ENCODE measurements at places on chromosomes 2 and 18.

GRCh38 chr2:241891988-241892298 is 22.4 kb downstream of the RTP5 start:
- DNase-seq: no peak
- no peak overlapping the region for H3K4me3 ChIP-seq
- peaks cover 14% of the 10 kb centered on the region for H3K4me1 ChIP-seq
- peaks cover 2% of the 10 kb centered on the region for H3K27me3 ChIP-seq
- H3K27ac ChIP-seq: no peak overlapping the region

GRCh38 chr18:45991788-45992187 is 24.7 kb upstream of the EPG5 start:
- no peak overlapping the region for H3K4me3 ChIP-seq
- no peak for DNase-seq
- H3K27ac ChIP-seq: no peak overlapping the region
- peaks cover 20% of the 10 kb centered on the region for H3K36me3 ChIP-seq
- H3K27me3 ChIP-seq: no peaks in the 10 kb centered on the region

- no peaks in the 10 kb centered on the region for H3K36me3 ChIP-seq
- peak; percentile 63 for DNase-seq
- no peaks in the 10 kb centered on the region for H3K27me3 ChIP-seq
- peak overlapping the region; percentile 95 for H3K27ac ChIP-seq
Measured at GRCh38 chr2:70103531-70104061, 16.3 kb downstream of the PCBP1 start.

DNA sequence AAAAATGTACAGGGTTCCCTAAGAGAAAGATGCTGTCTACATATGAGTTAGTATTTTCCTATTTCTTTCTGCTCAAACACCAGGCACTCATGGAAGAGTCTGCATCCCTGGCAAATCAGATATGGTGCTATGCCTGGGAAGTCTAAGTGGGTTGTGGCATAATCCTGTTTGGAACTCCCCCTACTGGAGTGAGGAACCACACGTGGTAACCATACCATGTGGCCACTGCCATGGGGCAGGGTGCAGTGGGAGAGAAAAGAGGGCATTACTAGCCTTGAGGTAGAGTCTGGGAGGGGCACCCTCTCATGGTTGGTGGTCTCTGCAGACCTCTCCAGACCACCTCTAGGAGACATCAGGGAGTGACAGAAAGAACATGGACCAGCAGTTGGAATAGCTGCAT is 257.9 kb upstream of the ATP5MC3 start:
- H3K36me3 ChIP-seq: no peaks in the 10 kb centered on the region
- DNase-seq: no peak
- H3K27me3 ChIP-seq: peaks cover 3% of the 10 kb centered on the region
- H3K4me1 ChIP-seq: no peaks in the 10 kb centered on the region
- no peak overlapping the region for H3K27ac ChIP-seq
- H3K4me3 ChIP-seq: no peak overlapping the region

- H3K27me3 ChIP-seq: peaks cover 40% of the 10 kb centered on the region
- peaks cover 45% of the 10 kb centered on the region for H3K4me1 ChIP-seq
- peaks cover 1% of the 10 kb centered on the region for H3K36me3 ChIP-seq
- DNase-seq: peak; percentile 80
Measured at GRCh38 chr2:111116843-111117597, 3.7 kb upstream of the BCL2L11 start.

DNA sequence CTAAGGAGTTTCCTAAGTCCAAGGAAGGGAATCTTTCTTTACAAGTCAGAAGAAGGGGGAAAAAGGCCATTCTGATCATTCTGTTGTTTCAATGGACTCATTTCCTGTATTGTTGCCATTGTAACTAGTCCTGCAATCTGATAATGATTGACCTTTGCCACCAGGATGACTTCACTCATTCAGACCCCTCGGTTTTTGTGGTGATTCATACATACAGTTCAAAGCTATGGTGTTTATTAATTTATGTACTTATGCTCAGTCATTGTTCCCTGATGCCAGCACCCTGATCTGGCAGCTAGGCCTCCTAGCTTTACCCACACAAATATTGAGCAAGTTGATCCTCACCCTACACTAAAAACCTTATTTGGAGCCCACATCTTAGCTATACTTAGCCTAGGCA is 57.6 kb upstream of the ZNF519 start:
- peaks cover 17% of the 10 kb centered on the region for H3K4me1 ChIP-seq
- H3K4me3 ChIP-seq: no peak overlapping the region
- H3K36me3 ChIP-seq: no peaks in the 10 kb centered on the region
- no peaks in the 10 kb centered on the region for H3K27me3 ChIP-seq

- H3K4me3 ChIP-seq: no peak overlapping the region
- no peak for DNase-seq
- peaks cover 2% of the 10 kb centered on the region for H3K27me3 ChIP-seq
Measured at GRCh38 chr2:134772493-134773169, 53.8 kb upstream of the TMEM163 start.

- no peak for DNase-seq
- peaks cover 32% of the 10 kb centered on the region for H3K27me3 ChIP-seq
- H3K36me3 ChIP-seq: no peaks in the 10 kb centered on the region
- no peak overlapping the region for H3K4me3 ChIP-seq
- no peak overlapping the region for H3K27ac ChIP-seq
Measured at GRCh38 chr18:76589866-76590265, 94.8 kb upstream of the ZNF516 start.

DNA sequence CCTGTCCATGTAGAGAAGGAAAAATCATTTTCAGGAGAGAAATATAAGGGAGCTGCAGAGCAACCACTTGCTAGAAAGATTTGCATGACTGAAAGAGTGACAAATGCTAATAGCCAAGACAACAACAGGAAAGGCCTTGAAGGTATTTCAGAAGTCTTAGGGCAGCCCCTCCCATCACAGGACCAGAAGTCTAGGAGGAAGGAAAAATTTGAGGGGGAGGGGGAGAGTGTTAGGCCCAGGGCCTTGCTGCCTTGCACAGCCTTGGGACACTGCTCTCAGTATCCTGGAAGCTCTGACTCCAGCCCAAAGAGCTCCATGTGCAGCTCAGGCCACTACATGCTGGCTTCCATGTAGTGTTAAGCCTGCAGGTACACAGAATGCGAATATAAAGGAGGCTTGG is 266.9 kb downstream of the GLI2 start:
- H3K36me3 ChIP-seq: no peaks in the 10 kb centered on the region
- no peak overlapping the region for H3K4me3 ChIP-seq
- peaks cover 1% of the 10 kb centered on the region for H3K27me3 ChIP-seq
- H3K27ac ChIP-seq: no peak overlapping the region

DNA sequence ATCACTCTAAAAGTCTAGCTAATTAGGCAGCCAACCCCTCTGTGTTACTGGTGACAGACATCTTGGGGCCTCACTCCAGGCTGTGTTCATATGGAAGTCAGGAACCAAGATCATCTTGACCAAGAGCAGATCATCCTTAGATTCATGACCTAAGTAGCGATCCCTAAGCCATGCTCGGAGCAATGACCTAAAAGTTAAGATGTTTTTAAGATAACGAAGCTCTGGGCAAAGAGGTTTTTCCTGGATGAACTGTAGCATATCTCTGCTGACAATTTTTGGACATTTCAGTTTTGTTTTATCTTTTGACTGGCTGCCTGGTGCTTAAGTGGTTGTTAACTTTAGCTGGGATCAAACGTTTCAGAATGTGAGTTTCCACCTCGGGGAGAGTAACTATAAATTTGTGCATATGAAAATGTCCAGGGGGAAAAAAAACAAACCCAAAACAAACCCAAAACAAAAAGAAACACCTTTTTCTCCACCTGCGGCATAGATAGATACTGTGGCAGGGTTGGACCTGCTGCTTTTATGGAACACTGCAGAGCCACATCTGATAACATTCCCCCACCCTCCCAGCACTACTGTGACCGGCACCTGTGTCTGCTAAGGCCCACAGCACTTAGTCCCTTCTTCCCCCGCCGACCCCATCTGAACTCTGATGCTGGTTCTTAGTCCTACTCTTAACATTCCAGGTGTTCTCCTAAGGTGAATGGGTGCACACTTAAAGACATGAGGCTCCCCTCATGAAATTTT is 45.5 kb downstream of the EPAS1 start:
- H3K27me3 ChIP-seq: no peaks in the 10 kb centered on the region
- DNase-seq: no peak
- peaks cover 8% of the 10 kb centered on the region for H3K4me1 ChIP-seq
- H3K36me3 ChIP-seq: no peaks in the 10 kb centered on the region
- no peak overlapping the region for H3K4me3 ChIP-seq

DNA sequence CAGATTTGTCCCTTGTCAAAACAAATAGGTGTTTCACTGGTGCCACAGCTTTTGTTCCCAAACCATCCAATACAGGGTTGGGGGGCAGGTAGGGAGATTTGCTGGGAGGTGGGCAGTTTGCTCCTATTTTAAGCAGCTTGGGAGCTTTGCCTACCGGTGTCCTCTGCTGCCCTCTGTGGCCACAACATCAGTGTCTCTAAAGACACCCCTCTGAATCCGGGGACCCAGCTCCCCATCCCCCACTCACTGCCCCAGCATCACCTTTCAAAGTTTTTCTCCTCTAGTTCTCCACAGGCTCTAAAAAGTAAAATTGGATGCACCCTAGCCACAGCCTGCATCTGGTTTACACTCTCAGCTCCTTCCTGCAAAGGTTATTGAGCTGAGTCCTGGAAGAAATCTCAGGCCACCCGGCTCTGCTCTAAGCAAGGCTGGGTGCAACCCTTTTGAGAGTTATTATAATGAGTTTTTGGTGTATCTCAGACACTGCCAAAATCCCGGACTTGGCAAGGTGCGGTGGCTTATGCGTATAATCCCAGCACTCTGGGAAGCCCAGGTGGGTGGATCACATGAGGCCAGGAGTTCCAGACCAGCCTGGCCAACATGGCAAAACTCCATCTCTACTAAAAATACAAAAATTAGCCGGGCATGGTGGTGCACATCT is 2.9 kb upstream of the EPAS1 start:
- no peak overlapping the region for H3K27ac ChIP-seq
- no peaks in the 10 kb centered on the region for H3K36me3 ChIP-seq
- H3K4me1 ChIP-seq: peaks cover 17% of the 10 kb centered on the region
- peaks cover 29% of the 10 kb centered on the region for H3K27me3 ChIP-seq

- peaks cover 4% of the 10 kb centered on the region for H3K4me1 ChIP-seq
- H3K4me3 ChIP-seq: no peak overlapping the region
- DNase-seq: no peak
- no peak overlapping the region for H3K27ac ChIP-seq
- H3K27me3 ChIP-seq: peaks cover 5% of the 10 kb centered on the region
Measured at GRCh38 chr2:152468899-152469692, 134.1 kb downstream of the FMNL2 start.

GRCh38 chr2:121699421-121700333 is 37.0 kb downstream of the NIFK start:
- peak overlapping the region; percentile 93 for H3K27ac ChIP-seq
- H3K36me3 ChIP-seq: peaks cover 2% of the 10 kb centered on the region
- peak overlapping the region; percentile 71 for H3K4me3 ChIP-seq
- DNase-seq: peak; percentile 97
- H3K4me1 ChIP-seq: peaks cover 42% of the 10 kb centered on the region

- H3K27ac ChIP-seq: peak overlapping the region; percentile 24
- H3K27me3 ChIP-seq: peaks cover 2% of the 10 kb centered on the region
- peaks cover 34% of the 10 kb centered on the region for H3K4me1 ChIP-seq
- H3K4me3 ChIP-seq: peak overlapping the region; percentile 81
- DNase-seq: no peak
Measured at GRCh38 chr2:231058761-231059550, 2.3 kb downstream of the PSMD1 start.

GRCh38 chr2:88024509-88024908 is 8.2 kb upstream of the RNU2-63P start:
- no peak for DNase-seq
- peaks cover 11% of the 10 kb centered on the region for H3K4me1 ChIP-seq
- H3K4me3 ChIP-seq: no peak overlapping the region
- no peak overlapping the region for H3K27ac ChIP-seq

DNA sequence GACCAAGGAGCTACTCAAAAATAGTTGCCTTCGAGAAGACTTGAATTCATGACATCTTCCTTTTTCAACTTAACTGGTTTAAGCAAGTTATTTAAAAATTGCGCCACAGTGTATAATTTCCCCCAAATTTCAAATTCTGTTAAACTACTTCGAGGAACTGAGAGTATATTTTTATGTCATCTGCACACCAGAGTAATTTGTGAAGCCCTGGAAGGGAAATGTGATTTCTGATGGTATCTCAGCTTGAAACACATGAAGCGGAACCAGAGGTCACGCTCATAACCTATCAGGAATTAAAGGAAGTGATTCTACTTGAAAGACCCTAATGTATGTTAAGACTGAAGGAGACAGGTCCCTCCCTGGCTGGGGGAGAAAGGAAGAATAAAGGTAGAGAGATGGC is 33.9 kb upstream of the DARS1 start:
- H3K36me3 ChIP-seq: no peaks in the 10 kb centered on the region
- peaks cover 6% of the 10 kb centered on the region for H3K4me1 ChIP-seq
- no peak for DNase-seq
- no peak overlapping the region for H3K27ac ChIP-seq
- H3K4me3 ChIP-seq: no peak overlapping the region
- no peaks in the 10 kb centered on the region for H3K27me3 ChIP-seq

DNA sequence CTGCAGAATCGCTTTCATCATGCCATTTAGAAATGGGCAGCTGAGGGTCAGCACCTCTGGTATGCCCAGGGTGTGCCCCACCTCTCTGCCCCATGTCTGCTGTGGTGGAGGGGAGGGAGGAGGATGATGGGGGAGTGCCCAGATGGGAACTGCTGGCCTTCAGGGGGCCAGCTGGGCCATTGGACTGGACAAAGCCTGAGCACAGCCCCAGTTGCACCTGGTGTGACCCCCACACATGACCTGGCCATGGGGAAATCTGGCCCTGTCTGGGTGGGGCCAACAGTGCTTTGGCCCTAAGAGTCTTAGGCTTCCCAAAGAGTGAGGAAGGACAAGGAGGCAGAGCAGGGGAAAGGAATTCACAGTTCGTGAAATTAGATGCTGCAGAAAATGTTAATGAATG is 44.1 kb downstream of the CTIF start:
- no peak for DNase-seq
- no peaks in the 10 kb centered on the region for H3K36me3 ChIP-seq
- no peaks in the 10 kb centered on the region for H3K27me3 ChIP-seq
- no peaks in the 10 kb centered on the region for H3K4me1 ChIP-seq
- no peak overlapping the region for H3K4me3 ChIP-seq
- H3K27ac ChIP-seq: no peak overlapping the region

DNA sequence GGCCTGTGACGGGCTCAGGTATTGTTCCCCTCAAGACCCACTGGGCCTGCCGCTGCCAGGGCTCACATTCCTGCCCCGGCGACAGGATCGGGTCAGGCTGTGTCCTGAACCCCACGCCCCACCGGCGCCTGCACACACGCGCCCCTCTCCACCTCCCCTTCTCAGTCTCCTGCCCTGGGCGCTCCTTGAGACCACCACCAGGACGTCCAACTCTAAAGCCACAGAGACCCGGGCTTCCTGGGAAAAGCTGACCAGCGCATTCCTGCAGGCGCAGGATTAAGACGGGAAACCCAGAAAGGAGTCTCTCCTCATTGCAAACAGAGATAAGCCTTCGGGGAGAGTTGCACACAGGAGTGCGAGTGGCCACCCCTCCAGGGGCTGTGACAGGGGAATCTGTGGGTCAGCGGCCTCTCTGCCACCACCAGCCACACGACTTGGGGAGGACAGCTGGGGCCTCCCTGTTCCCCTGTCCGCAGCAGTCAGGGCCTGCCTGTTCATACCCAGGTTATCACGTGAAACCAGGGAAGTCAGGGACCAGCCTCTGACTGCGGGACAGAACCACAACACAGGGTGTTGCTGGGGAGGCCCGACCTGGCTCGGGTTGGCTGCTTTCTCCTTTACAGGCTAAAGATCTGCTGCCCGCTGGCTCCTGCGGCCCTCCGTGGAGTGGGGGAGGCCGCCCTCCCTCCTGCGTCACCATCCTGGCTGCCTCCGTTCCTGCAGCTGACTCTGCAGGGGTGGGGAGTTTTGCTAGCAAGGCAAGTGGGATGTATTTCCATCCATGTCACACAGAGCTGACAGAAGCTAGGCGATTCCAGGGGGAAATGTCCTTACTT is 88.8 kb downstream of the ZCCHC2 start:
- H3K36me3 ChIP-seq: no peaks in the 10 kb centered on the region
- no peak for DNase-seq
- H3K4me1 ChIP-seq: no peaks in the 10 kb centered on the region

Data from activated CD8-positive, alpha-beta T cell treated with anti-CD3 and anti-CD28 coated beads for 36 hours (primary cell).